ENCODE measurements at places on chromosomes 12 and 14.

DNA sequence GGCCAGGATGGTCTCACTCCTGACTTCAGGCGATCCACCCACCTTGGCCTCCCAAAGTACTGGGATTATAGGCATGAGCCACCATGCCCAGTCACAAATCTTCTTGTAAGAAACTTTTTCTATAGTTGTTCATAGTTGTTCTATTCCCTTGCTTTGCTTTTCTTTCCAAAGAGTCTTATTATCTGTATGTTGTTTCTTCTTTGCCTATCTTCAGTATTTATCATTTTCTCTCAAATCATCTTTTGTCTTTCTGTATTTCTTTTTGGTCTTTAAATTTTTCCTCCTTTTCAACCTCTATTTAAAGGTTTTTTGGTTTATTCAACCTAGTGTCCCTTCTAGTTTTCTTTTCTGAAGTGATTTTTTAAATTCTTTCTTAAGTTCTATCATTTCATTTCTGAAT lies 68.7 kb downstream of the LRP6 start:
- no peak for DNase-seq

DNA sequence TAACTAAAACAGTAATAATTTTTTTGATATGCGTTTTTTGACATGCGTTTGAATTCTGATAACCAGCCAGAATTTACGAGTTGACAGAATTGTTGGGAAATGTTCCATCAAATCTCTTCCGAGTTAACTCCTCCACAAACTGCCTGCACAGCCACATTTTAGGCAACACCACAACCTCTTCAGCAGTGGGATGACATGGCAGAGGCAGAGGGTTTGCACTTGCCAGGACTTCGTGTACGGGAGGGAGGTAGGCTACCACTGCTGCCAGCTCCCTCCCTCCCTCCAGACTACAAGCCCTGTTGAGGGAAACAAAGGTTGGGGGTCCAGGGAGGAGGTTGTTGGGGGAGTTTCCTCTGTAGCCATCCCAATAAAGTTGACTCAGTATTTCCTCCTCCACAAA lies 14.5 kb upstream of the ACTR6 start:
- DNase-seq, result no peak

- DNase-seq, result no peak
Measured at GRCh38 chr14:63387711-63388110, 69.0 kb upstream of the GPHB5 start.

DNA sequence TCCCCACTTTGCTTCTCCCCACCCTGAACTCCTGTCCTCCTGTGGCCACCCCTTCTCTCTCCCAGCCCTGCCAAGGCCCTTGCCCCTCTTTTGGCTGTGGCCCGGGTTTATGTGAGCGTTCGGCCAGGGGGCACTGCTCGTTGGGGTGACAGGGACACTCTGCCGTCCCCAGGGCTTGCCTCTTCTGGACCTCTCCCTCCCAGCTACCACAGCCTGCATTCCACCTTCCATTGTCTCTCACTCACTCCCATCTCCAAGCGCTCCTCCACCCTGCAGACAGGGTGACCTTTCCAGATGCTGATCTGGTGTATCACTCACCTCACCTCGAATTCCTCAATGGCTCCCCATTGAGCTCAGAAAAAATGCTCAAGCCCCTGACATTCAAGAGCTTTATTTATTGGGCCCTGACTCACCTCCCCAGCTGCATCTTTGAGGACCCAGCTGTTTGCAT lies 1.4 kb downstream of the SERPINA9 start:
- DNase-seq, result no peak

DNA sequence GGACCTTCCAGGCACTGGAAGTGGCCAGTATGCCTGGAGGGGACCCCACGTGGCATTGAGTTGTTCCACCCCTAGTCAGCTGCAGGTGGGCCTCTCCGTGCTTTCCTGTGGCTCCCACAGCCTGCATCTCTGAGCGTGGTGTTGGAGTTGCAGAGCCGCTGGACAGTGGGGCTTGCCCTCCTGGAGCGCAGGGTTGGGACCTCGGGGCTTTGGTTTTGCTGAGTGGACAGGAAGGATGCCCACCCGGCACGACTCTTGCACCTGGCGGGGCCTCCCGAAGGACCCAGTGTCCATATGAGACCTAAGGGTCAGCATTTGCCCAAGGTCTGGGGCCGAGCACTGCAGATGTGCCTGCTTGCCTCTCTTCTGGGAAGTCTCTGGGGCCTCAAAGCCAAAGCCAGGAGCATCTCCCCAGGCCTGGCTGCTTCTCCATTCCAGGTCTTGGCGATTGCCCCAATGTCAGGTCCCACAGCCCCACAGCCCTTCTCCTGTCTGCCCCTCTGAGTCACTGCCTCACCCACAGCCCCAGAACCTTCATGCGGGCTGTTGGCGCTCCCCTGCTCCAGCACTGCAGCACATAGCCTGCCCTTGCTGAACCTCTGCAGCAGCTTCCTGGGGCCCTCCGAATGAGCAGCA lies 1.5 kb downstream of the PACS2 start:
- DNase-seq, result no peak

- DNase-seq, result no peak
Measured at GRCh38 chr12:53572134-53572758, 53.9 kb downstream of the ATF7 start.

DNA sequence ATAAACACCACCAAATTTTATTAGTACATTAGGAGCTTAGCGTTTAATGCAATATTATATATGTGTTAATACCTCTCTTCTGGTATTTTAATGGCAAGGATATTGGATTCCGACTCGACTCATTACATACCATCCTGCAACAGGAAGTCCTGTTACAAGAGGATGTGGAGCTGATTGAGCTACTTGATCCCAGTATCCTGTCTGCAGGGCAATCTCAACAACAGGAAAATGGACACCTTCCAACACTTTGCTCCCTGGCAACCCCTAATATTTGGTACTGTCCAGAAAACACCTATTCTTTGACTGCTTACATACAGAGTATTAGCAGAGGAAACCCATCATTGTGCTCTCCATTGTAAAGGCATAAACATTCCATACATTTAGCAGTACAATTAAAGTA lies 45.2 kb downstream of the VEZT start:
- no peak for DNase-seq

GRCh38 chr12:128079-128478 lies 61.5 kb downstream of the IQSEC3 start:
- DNase-seq, result no peak

DNA sequence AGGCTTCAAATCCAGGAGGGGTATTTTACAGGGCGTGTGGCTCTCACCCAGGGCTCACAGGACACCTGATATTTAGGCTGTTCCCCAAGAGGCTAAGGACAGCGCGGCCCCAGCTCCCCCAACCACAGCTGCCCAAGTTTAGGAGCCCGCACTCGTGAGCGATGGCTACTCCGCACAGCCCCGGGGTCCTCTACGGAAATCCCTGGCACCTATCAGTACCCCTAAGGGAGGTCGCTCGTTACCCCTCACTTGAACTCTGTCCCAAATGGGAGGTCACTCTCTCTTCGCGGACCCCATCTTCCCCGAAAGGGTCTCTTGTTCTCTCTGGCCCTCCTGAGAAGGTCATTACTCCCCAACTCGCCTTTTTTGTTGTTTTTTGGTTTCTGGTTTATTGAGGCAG lies 708 bp upstream of the P2RX4 start:
- DNase-seq, result no peak

DNA sequence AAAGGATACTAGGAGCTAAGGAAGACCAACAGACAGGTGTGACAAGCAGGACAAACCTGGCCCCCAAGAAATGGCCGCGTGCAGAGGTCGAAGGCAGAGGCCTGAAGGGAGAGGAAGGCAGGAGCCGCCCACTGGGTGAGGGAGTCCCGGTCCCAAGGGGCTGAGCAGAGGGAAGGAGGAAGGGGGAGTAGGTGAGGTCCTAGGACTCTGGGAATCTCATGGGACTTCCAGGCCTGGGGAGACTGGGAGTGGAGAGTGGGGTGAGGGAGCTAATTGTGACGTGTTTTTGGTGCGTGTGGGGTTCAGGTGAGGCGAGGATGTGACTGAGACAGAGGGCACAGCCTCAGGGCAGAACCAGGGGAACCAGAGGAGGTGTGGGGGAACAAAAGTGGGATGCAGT lies 11.7 kb upstream of the FLVCR2 start:
- no peak for DNase-seq

- no peak for DNase-seq
Measured at GRCh38 chr12:29546000-29546399, 48.5 kb upstream of the OVCH1 start.

DNA sequence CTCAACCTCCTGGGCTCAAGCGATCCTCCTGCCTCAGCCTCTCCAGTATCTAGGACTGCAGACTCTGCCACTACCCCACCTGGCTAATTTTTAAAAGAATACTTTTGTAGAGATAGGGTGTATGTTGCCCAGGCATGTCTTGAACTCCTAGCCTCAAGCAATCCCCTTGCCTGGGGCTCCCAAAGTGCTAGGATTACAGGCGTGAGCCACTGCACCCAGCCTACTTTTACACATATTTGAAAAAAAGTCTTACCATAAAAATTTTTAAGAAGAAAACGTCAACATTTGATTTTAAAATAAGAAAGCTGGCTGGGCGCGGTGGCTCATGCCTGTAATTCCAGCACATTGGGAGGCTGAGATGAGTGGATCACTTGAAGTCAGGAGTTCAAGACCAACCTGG lies 46.5 kb downstream of the DCAF5 start:
- DNase-seq, result no peak

GRCh38 chr14:81398196-81398891 lies 1.8 kb downstream of the STON2 start:
- no peak for DNase-seq

GRCh38 chr12:51424094-51424661 lies 453 bp upstream of the SLC4A8 start:
- no peak for DNase-seq

DNA sequence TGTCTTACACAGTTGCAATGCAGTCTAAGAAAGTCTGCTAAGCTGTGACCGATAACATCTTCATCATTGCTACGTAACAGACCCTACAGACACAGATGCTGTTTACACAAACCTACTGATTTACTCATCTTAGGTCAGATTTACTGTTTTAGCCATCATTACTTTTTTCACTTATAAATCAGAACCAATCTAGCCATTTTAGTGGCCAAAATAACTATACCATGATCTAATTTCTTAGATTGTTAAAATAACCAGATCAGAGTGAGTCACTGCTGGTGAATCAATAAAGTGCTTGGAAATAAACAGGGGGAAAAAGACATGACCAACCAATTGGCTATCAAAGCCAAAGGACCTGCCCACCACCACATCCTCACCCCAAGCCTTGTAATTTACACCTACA lies 57.0 kb upstream of the FOXN3 start:
- DNase-seq, result no peak

GRCh38 chr14:94029671-94030203 lies 3.6 kb downstream of the OTUB2 start:
- no peak for DNase-seq

GRCh38 chr12:71768900-71769299 lies 14.2 kb downstream of the RAB21 start:
- DNase-seq, result no peak

GRCh38 chr14:95254288-95254687 lies 65.4 kb downstream of the CLMN start:
- DNase-seq, result no peak

- DNase-seq, result no peak
Measured at GRCh38 chr12:129893691-129894090, 10.1 kb downstream of the TMEM132D start.

DNA sequence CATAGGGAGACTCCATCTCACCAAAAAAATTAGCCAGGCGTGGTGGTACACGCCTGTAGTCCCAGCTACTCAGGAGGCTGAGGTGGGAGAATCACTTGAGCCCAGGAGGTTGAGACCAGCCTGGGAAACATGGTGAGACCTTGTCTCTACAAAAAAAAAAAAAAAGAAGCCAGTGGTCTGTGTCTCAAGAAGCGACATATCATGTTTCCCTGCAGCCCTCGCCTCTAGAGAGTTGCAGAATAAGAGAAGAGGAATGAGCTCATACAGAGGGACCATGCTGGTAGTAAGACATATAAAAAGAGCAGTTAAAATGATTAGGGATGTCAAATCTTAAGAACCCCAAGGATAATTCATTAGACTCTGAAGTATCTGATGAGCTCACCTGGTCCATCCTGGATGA lies 39.4 kb upstream of the BICDL1 start:
- DNase-seq, result no peak

DNA sequence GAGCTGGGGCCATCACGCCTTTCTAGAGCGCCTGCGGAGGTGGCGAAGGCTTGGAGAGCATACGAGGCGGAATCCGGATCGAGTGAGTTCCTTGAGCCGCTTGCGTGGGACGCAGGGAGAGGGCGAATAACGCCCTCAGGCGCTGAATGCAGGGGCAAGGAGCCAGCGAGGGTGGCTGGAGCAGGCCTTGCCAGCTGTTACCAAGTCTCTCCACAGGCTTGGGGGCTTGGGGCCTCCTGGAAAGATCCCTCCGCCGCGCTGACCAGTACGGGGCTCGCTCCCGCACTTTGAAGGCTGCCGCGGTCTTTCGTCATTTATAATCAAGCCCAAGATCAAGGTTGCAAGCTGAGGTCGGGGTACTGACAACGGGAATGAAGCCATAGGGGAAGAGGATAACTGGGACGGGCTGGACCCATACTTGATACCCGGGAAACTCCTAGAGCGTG lies 1.2 kb downstream of the FLRT2 start:
- no peak for DNase-seq

Data from CD4-positive, alpha-beta T cell treated with Interleukin-2 at 100 ng/mL for 4 hours (primary cell).